ENCODE measurements at places on chromosomes 7 and 10.

DNA sequence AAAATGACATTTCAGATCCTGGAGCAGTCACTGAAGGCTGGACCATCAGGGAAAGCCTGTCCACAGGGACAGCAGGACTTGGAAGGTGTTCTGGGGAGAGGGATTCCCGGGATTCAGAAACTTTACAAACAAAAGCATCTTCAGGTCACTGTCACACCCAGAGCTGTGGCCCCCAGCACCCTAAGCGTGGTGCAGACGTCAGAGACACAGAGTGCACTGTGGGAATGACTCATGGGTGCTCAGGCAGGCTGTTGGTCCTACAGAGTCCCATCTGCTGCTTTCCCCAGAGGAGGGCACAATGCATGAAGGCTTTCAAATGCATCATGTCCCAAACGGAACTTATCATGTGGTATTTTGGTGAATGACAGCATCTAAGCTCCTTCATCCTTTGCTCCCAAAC lies 13.1 kb upstream of the LRMDA start:
- DNase-seq = no peak

GRCh38 chr7:90298145-90299038 lies 22.7 kb downstream of the FAM237B start:
- DNase-seq = peak; percentile 21

DNA sequence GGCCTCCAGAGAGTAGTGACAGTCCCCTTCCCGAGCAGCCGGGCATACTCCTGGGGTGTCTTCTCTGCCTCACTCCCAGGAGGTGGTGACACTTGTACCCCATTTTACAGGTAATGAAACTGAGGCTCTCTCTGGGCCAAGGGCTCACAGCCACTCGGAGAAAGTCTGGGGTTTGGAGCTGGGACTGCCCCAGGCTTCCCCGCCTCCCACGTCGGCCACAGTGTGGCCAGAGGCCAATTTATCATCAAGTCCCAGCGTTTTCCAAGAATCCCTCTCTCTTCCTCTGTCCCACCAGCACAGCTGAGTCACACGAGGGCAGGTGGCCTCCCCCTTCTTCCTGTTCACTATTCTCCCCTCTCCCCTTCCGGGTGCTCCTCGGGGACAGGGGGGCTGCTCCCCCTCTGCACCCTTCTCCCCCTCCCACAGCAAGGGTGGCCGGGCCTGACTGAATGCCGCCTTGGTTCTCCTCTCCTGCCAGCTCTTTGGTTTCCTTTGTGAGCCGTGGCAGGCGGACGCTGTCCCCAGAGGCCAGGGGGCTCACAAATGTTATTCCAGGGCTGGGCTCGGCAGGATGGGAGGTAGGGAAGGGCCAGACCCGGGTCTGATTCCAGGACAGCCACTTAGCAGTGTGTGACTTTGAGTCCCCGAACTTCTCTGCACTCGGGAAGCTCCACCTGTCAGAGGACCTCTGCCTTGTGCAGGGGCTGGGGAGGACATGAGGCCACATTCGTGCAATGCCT lies 17.7 kb downstream of the CLIP2 start:
- DNase-seq = no peak

GRCh38 chr7:44293561-44294324 lies 31.7 kb downstream of the CAMK2B start:
- DNase-seq = no peak

DNA sequence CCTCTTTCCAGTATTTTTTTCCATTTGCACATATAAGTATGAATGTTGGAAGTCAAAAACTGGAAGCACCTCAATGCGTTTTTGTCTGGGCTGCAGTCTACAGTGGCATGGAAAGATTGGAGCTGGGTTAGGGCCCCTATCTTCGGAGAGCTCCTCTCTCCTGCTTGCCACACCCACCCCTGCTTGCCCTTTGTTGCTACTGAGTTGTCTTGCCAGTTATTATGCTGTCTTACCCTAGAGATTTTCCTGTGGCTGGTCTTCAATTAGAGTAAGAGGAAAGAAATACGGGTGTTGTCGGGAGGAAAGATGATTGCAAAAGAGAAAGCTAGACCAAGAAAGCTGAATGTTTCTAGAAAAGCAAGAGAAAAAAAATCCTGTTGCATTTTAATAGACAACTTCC lies 228.9 kb upstream of the CELF2 start:
- no peak for DNase-seq

GRCh38 chr10:125104559-125104958 lies 55.8 kb downstream of the CTBP2 start:
- DNase-seq = no peak

DNA sequence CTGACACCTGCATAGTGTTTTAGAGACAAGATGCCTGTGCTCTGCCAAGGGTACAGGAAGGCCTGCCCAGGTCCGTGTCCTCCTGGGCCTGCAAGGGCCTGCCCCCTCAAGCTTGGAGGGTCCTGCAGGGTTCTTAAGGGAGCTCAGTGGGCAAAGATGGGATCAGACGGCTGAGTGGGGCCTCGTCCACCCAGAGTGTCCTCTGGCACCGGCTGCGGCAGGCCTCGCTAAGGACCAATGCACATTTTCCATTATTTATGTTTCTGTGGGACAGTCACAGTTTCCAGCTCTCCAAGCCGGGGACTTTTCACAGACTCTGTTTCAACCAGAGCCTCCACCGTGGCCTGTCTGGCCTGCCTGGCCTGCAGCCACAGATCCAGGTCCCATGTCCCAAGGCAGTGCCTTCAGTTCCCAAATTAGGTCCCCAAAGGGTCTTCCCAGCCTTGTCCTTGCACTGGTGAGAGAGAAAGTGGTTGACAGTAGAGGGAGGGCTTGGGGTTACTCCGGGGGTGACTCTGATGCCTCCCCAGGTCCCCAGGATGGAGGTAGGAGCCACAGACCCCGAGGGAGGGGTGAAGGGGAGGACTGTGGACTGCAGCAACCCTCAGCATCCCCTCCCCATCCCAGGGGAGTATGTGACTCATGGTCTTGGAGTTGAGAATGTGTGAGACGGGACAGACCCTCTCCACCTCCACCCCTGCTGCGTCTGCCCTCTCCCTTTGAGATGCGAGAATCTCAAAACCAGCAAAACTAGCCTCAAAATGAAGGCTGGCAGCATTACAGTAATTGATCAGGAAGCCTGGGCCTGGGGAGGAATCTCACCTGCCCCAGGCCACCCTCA lies 14.8 kb downstream of the MYL10 start:
- no peak for DNase-seq

DNA sequence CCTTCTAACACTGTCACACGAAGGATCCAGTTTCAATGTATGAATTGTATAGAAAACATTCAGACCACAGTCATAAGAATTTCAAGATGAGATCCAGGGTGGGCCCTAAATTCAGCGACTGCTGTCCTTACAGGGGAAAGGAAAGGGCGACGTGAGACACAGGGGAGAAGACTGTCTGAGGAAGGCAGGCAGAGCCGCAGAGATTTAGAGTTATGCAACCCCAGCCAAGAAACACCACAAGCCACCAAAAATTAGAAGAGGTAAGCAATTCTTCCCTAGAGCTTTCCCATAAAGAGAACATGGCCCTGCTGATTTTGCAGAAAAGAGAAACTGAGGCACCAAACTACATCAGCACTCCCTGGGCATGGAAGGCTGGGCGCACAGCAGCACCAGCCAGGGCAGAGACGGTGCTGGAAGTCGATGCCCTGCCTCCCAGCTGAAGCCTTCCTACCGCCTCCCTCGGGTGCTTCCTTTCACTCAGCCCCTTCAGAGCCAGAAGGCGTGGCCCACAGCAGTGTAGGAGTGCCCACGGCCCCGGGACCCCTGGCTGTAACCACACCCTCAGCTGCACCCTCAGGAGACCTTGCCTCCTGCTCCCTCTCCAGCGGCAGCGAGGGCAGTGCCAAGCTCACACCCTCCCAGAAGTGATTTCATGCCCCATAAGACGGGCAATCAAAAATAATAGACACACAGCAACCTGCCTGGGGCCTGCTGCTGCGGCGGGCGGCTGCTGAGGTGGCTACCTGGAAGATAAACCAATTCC lies 81.0 kb upstream of the LRRC4 start:
- peak; percentile 13 for DNase-seq

- DNase-seq = no peak
Measured at GRCh38 chr10:97911217-97911616, 61.6 kb downstream of the GOLGA7B start.

DNA sequence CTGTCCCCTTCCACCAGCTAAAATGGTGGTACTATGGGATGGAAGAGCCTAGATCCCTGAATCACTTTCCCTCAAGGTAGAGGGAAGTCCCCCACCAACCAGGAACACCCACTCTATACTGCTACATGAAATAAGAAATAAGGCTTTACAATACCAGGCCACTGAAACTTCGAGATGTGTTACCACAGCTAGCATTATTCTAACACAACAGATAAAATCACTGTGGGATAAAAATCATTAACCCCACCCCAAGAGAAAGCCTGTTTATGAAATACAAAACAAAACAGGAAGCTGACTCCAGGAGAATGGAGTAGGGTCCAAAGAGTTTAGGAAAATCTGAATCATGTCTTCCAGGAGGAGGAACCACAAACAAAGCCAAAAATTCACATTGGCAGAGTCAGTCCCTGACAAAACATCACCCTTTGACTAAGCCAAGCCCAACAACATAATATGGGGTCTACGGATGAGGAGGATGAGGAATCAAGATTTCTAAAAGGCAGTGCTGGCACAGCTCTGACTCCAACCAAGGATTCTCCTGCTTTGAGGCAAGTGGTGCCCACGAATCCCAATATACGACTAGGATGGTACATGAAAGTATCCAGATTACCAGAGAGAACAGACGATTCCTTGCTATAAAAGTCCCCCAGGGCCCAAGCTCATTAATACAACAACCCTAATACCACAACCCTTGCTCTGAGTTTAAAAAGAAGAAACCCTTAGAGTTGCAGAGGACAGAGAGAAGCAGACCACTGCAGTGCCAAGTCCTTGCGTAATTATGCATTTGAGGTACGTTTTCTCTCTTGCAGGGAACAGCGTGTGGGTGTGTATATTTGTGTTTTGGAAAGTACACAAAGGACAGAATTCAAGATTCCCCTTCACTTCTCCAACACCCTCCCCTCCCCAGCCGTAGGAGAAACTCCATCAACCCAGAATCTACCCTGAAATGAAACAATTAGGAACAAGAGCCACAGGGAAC lies 23.7 kb downstream of the XPNPEP1 start:
- no peak for DNase-seq

DNA sequence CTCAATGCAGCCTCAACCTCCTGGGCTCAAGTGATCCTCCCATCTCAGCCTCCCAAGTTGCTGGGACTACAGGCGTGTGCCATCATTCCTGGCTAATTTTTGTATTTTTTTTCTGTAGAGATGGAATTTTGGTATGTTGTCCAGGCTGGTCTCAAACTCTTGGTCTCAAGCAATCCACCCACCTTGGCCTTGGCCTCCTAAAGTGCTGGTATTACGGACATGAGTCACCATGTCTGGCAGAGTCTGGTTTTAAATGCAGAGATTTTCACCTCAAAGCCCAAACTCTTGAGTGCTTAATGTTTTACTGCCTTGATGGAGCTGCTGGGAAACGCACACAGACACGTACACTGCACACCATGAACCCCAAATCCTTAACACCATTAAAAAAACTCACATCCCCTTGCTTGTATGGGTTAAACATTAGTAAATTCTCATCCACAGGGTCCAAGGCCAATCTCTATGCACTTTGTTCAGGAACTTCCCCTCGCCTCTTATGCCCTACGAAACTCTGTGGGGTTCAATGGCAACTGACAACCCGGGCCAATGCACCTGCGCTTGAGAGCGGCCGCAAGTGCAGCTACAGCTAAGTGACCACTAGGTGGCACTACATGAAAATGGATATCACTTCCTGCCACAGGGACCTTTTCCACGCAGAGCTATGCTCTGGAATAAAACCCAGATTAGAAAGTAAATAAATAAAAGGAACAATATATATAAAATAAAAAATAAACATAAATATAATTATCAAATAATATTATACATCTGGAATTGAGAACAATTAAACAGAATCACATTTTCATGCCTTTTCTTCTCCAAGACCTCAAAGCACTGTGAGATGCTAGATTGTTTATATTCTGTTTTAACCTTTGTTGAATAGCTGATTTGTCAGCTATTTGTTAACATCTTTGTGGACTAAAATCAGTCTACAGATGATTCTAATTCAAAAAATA lies 66.9 kb upstream of the AFAP1L2 start:
- peak; percentile 9 for DNase-seq

GRCh38 chr10:99917963-99918825 lies 91.6 kb downstream of the DNMBP start:
- peak; percentile 53 for DNase-seq

DNA sequence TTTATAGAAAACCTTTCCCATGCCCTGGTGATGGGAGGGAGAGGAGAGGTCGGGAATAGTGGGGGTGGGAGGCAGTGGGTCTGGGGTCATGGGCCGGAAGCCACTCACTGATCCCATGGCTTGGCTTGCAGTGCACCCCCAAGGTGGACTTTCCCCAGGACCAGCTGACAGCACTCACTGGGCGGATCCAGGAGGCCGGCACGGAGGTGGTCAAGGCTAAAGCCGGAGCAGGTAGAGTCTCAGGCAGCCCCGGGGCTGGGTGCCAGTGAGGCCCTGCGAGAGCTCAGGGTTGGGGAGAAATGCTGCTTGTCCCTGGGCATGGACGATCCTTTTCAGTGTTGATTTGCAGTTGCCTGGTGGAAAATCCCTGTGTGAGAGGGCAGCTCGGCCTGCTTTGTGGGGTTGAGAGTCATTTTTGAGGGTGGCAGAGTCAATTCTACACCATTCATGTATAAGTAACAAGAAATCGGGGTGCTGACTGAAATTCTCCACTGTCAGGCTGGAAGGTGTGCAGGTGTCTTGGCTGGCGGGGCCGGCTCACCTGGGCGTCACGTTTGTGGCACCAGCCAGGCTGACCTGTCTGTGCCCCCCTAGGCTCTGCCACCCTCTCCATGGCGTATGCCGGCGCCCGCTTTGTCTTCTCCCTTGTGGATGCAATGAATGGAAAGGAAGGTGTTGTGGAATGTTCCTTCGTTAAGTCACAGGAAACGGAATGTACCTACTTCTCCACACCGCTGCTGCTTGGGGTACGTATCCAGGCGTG lies 16.5 kb downstream of the MDH2 start:
- DNase-seq = no peak

GRCh38 chr7:158820656-158821055 lies 8.7 kb downstream of the ESYT2 start:
- DNase-seq = no peak

DNA sequence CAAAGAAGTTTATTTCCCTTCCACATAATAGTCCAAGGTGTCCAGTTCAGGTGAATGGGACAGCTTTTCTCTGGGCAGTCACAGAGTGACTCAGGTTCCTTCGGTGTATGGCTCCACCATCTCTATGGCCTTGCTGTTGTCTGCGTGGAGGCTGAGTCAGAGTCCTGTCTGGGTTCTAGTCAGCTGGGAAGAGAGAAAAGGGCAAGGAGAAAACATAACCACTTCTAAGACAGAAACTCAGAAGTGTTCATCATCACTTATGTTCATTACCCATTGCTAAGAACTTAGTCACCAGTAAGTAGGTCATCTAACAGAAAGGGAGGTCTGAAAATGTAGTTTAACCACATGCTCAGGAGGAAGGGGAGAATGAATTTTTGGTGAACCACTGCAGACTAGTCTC lies 32.4 kb upstream of the CCDC7 start:
- no peak for DNase-seq

GRCh38 chr7:29255906-29256692 lies 61.5 kb downstream of the CHN2 start:
- DNase-seq = no peak

GRCh38 chr7:89002981-89003956 lies 207.7 kb upstream of the TEX47 start:
- DNase-seq = no peak

All from NCI-H2227 treated with DMSO at 0.1 percent for 48 hours (cell line).